T-helper 17 cell (primary cell): ENCODE measurements at places on chromosomes 1 and 21. TPM values are rescaled to one million over a fixed set of nuclear protein-coding genes. Genes with fewer than 3 reads are reported as not detected.

Gene USH2A
- not detected for total RNA-seq

Gene SIKE1
- total RNA-seq, result 50.9 TPM

Gene GBP5
- total RNA-seq, result 132 TPM

Gene ZNF648
- total RNA-seq, result not detected

Gene GLIS1
- total RNA-seq, result not detected

DNA sequence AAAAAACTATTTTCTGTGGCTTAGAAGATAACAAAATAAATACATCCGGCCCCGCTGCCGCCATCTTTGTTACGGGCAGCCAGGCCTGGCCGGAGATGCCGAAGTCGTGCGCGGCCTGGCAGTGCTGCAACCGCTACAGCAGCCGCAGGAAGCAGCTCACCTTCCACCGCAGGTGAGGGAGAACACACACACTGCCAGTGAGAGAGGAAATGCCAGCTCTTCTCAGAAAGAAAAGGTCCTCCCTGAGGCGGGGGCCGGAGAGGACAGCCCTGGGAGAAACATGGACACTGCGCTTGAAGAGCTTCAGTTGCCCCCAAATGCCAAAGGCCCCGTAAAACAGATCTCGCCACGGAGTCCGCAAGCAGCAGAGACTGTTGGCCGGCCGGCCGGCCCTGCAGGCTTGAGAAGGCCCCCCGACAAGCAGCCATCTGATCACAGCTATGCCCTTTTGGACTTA, 323.2 kb downstream of the AMY1C start:
- no peak for DNase-seq

- DNase-seq, result no peak
Observed at GRCh38 chr1:112007169-112007568, 17.7 kb upstream of the KCND3 start.

GRCh38 chr1:15064217-15064929, 89.2 kb upstream of the TMEM51 start:
- no peak for DNase-seq

GRCh38 chr1:198669023-198669698, 30.3 kb downstream of the PTPRC start:
- DNase-seq, result peak; percentile 35

GRCh38 chr1:47537966-47538365, 100.1 kb downstream of the FOXD2 start:
- DNase-seq, result no peak

DNA sequence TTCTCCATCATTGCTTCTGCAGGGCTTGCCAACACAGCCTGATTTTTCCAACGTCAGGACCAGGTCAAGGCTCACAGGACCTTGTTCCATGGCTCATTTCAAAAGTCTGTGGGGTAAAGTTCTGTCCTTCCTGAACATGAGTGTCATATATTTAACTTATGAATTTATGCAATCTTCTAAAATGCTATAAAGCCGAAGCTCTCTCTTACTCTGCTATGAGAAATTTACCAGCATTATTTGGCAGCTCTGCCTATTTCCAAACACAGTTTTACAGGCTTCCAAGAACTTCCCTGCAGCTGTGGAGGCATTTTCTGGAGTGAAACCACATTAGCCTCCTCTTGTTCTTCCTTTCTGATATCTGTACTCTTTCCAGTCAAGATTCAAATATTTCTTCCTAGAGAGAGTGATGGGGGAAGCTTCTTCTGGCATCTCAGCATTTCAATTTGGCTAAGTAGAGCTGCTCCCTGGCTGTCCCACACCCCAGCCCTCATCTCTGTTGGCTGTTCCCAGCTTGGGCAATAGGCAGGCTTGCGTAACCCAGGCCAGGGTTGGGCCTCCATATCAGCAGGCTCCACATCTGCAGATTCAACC, 15.6 kb upstream of the HMGCS2 start:
- no peak for DNase-seq

- no peak for DNase-seq
Observed at GRCh38 chr1:116166655-116167054, 55.5 kb downstream of the MAB21L3 start.

DNA sequence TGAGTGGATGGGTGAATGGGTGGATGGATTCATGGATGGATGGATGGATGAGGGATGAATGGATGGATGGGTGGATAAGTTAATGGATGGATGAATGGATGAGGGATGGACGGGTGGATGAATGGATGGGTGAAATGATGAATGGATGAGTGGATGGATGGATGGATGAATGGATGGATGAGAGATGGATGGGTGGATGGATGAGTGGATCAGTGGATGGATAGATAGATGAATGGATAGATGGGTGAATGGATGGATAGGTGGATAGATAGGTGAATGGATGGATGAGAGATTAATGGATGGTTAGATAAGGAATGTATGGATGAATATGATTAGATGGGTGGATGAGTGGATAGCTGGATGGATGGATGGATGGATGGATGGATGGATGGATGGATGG, 313.5 kb downstream of the NPHP4 start:
- no peak for DNase-seq

- no peak for DNase-seq
Observed at GRCh38 chr1:150186789-150187559, 37.3 kb downstream of the PLEKHO1 start.

GRCh38 chr1:179883040-179883744, 1.1 kb downstream of the TOR1AIP1 start:
- peak; percentile 22 for DNase-seq

- DNase-seq, result no peak
Observed at GRCh38 chr1:228044961-228045360, 37.5 kb upstream of the ARF1 start.

DNA sequence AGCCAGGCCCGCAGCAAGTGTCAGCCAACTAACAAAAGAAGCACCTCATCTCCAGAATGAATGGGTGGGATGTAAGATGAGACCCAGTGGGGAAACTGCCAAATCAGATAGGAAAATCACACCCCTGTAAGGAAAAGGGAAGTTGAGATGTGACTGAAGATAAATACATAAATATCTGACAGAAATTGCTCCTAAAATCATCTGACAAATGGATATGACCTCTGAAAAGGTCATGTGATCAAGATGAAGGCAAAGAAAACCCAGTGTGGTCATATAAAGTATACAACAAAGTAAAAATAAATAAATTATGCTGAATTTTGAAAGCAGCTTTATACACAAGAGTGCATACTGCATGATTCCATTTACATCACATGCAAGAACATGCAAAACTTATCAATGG, 12.7 kb downstream of the SIPA1L2 start:
- DNase-seq, result no peak

GRCh38 chr1:208540724-208541123, 296.5 kb upstream of the PLXNA2 start:
- no peak for DNase-seq

DNA sequence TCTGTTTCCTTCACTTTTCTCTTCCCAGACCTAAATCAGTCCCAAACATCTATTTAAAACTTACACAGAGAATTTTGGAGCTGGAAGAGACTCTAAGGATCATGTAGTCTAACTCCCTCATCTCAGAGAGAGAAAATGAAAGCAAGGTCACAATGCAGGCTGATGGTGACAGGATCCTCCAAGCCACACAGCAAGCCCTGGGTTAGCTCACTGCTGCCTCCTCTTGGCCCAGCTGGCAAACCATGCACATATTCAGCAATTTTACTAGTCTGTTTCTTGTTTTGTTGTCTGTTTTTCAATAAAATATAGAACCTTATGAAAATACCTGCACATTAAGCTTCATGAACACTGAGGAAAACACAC, 27.7 kb upstream of the LY9 start:
- peak; percentile 75 for DNase-seq

GRCh38 chr1:206678490-206678889, 6.2 kb upstream of the MAPKAPK2 start:
- DNase-seq, result no peak

DNA sequence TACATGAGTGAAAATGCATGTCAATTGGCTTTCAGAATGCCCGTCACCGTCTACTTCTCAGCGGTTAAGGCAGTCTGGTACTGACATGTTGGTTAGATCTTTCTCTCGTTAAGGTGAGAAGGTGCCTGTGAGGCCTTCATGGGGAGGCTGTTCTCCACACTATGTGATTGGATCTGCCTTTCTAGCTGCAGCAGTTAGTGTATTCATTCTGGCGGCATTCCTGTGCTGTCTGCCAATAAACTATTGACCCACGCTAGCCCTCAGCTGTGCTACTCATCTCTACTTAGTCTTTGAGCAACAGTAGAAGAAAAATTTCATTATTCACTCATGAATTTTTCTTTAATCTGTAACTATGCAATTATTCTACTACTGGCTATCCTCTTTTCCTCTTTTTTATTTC, 32.0 kb downstream of the CCSAP start:
- no peak for DNase-seq

GRCh38 chr1:162218546-162218945, 149.1 kb downstream of the NOS1AP start:
- DNase-seq, result no peak

DNA sequence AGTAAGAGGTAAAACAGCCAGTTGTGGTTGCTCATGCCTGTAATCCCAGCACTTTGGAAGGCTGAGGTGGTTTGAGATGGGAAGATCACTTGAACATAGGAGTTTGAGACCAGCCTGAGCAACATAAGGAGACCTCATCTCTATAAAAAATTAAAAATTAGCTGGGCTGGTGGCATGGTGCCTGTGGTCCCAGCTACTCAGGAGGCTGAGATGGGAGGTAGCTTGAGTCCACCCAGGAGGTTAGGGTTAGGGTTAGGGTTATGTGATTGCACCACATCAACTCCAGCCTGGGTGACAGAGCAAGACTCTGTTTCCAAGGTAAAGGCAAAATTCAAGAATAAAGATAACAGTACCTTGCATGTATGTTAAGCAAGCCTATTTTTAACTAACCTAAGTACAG, 3.5 kb downstream of the SAMSN1 start:
- DNase-seq, result no peak

DNA sequence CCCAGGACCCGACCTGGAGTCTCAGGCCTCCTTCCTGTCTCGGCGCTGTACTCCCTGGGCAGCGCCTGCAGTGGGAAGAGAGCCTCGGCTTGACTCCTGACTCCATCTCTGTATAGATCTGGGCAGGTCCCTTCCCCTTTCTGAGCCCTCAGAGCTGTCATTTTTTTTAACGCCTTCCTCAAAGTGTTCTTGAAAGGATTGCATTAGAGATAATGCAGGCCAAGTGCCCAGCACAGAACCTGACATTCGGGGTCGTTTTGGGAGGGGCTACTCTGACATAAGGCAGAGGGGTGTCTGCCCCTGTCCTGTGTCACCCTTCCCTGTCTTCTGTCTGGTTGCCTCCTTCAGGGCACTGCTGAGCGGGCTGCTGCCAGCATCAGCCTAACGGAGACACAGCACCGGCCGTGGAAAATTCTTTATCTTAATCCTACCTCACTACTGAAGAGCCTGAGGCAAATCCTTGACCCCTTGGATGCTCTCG, 271.6 kb downstream of the TRABD2B start:
- no peak for DNase-seq

DNA sequence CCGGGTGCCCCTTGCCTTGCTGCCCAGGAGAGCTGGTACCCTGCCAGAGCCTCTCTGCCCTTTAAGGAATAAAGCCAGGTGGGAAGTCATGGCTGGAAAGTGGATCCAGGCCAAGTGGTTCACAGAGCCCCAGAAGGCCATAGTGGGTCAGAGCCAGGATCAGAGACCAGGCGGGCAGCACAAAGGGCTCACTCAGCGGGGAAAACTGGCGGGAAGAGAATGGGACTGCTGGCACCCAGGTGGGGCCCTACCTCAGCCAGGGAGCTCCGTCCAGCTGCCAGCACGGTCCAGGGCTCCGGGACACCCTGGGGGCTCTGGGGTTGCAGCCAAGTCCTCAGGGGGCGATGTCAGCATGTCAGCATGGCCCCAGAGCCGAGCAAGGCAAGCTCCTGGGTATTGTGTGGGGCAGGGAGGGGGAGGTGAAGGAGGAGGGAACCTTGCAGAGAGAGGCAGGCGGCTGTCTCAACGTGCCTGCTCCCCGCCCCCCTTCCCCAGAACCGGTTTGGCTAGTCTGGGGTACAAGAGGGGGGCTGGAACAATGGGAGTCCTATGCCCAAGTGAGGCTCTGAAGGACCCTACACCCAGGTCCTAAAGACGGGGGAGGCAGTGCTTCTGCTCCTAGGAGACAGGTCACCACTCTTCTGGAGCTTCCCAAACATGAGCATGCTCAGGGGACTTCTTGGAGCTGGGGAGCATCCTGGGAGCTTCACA, at the start of gene ARHGEF19:
Gene ARHGEF19 (minus strand): TSS at position 402 of the 711 bp plus-strand sequence. CDS start 3,598 bp downstream, outside the sequence.
- no peak for DNase-seq

DNA sequence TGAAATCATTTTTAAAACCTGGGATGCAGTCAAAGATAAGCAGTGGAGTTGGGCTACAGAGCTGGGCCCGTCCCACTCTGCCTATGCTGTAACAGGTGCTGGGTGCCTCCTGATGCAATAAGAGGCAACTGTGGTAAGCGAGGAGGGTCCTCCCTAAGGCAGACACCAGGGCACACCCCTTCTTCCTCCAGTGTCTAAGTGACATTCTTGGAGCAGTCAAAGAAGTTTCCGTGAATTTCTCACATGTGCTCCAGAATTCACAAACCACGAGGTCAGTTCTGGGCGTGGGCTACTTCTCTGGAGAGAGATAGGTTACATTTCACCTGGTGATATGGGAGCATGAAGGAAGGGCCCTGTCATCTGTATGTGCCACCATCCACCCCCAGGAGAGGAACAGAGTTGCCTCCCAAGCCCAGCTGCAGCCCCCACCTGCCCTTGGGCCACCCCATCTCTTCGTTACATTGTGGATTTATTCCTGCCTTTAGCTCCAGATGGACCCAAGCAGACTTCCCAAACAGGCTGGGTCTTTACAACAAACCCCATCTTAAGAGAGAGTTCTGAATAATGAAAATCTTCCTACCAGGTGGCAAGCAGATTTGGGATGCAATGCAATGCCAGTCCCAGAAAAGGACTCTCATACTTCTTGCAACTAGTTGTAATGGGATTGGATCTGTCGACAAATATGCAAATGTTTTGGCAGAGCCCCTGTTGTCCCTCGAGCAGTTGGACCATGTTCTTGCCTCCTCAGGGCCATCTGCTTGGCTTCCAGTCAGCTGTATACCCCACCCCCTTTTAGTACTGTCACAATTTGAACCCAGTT, 82.5 kb upstream of the CNTN2 start:
- DNase-seq, result no peak

DNA sequence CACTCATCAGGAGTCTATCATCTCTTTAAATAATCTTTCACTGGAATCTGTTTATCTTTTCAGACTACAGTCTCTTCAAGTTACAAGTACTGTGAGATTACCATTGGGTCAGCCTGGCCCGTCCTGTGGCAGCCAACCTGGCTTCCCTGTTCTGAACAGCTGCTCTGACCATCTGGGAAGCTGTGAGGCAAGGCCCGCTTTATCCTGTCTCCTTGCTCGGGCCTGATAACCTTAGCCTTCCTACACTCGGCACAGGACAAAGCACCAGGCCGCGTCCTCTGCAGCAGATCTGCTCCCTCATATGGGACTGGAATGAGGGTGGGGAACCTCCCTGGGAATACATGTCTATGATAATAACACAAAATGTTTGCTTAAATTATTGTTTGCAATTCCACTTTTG, 113.3 kb downstream of the PTPN14 start:
- no peak for DNase-seq
